Muscle of back (tissue), 13 donors: ENCODE measurements at places on chromosomes 12 and 14. TPM values are rescaled to one million over a fixed set of nuclear protein-coding genes. Genes with fewer than 3 reads are reported as not detected.

- DNase-seq: peak; percentile 28
Observed at GRCh38 chr12:8493084-8493483, 20.2 kb upstream of the CLEC4D start.

DNA sequence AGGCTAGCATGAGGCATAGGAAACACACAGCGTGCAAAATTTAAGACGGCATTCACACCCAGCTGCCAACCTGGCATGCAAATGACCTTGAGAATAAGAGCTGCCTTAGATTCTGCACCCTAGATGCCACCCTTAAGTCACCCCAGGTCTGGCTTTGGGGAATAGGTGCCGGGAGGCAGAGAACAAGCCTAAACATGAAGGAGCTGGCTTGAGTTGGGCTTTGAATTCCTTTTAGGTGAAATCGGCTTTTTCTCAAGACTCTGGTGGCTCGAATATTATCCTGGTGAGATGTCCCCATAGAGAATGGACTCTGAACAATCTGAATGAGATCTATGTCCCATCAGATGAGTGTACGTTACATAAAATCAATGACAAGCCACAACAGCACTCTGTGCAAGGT lies 1090.5 kb downstream of the VRK1 start:
- DNase-seq: no peak

GRCh38 chr12:76312315-76312714 lies 35.9 kb downstream of the BBS10 start:
- DNase-seq: no peak

- no peak for DNase-seq
Observed at GRCh38 chr12:130097342-130097741, 64.9 kb upstream of the FZD10 start.

- DNase-seq: no peak
Observed at GRCh38 chr12:45354399-45354798, 138.5 kb downstream of the ANO6 start.

GRCh38 chr12:70609203-70609602 lies 28.0 kb downstream of the PTPRB start:
- DNase-seq: no peak

- DNase-seq: no peak
Observed at GRCh38 chr12:107523775-107524535, 161.6 kb upstream of the PWP1 start.

DNA sequence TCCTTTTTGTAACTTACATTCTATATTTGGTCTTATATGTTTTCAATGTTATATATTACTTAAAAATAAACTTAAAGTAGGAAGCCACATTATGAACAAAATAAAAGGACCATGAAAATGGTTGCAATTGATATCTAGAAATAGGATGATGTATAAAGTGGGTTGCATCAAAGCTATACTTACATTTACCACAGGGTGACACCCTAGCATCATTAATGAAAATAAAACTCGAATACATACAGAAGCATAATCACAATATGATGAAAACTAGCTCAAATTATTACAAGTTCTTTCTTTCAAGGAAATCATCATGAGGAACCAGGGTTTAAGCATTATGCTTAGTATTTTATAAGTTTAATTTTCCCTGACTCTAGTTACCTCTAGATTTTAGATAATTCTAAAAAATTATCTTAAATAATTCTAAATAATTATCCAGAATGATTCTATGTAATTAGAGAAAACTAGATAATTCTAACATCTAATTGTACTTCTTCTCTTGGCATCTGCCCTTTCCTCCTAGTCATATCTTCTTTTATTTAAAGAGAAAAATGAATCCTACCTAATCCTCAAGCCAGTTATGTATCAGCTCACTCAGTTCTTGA lies 31.2 kb downstream of the TAS2R7 start:
- peak; percentile 60 for DNase-seq

GRCh38 chr14:96097752-96098151 lies 58.6 kb downstream of the C14orf132 start:
- DNase-seq: no peak

GRCh38 chr12:91556909-91557308 lies 374.3 kb upstream of the DCN start:
- DNase-seq: no peak

GRCh38 chr14:98897605-98898309 lies 374.2 kb downstream of the BCL11B start:
- DNase-seq: no peak

GRCh38 chr14:47278233-47278842 lies 397.1 kb downstream of the MDGA2 start:
- DNase-seq: peak; percentile 21

GRCh38 chr12:110366321-110367142 lies 37.0 kb downstream of the ANAPC7 start:
- no peak for DNase-seq

DNA sequence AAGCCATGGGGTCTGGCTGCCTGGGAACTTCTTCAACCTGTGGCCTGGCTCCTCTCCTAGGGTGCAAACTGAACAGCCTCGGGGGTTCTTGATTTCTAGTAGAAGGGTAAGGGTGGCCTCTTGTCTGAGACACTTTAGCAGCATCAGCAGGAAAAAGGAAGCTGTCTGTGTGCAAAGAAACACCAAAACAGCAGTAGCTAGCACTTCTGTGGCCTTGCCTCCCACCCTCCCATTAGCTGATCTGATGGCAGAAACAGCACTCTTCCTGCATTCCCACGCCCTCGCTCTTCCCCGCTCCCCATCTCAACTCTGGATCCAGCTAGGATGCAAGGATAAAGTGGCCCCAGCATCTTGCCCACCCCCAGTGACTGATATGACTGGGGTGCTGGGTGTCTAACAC lies 20.7 kb downstream of the SLC7A8 start:
- DNase-seq: no peak

GRCh38 chr12:95633732-95634465 lies 82.6 kb upstream of the USP44 start:
- peak; percentile 78 for DNase-seq

The SCNN1A gene
- not detected for polyA plus RNA-seq

The SLC6A15 gene
- polyA plus RNA-seq: 0.87 TPM

The CAMKK2 gene
- polyA plus RNA-seq: 24.8 TPM

The RAD51AP1 gene
- polyA plus RNA-seq: 11.5 TPM

The SERPINA3 gene
- polyA plus RNA-seq: not detected

The OLR1 gene
- polyA plus RNA-seq: 1.0 TPM

The GPR84 gene
- polyA plus RNA-seq: 0.08 TPM
